ENCODE measurements at places on chromosomes 3 and 15. TPM values are rescaled to one million over a fixed set of nuclear protein-coding genes. Genes with fewer than 3 reads are reported as not detected.

The TTC21A gene
- total RNA-seq = 1.3 TPM

The VEPH1 gene
- total RNA-seq = 24.0 TPM

The DUOX1 gene
- total RNA-seq = not detected

The CDCP1 gene
- 0.16 TPM for total RNA-seq

Measured in bladder microvascular endothelial cell (primary cell).